GM13976 (cell line): ENCODE measurements at places on chromosomes 4 and X.
A peak's percentile ranks its signal among the peaks of the same experiment; 100 is the strongest.

DNA sequence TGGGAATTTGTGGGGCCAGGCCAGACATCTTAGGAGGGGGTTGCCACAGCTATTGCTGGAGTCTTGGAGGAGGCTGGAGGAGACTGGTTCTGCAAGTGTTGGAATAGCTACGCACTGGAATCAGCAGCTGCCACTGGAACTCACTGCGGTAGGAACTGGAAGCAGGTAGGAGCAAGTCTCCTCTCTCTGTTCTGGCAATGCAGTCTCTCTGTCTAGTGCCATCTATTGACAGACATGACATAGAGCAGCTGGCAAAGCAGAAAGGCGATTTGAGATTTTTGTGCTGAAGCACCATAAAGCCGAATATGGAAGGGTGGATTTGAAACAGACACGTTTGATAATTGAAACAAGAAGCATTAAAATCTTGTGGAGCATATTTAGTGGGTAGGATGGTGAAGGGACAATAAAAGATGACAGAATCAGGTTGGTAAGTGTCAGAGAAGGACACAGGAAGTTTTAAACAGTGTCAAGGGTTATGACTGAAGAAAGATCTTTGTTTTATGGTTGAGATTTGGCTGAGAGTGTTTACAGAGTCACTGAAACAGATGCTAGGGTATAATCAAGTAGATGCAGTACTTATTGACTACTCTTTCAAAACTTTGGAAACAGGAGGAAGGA, 23.5 kb upstream of the SYNPO2 start:
- DNase-seq = peak; percentile 47

DNA sequence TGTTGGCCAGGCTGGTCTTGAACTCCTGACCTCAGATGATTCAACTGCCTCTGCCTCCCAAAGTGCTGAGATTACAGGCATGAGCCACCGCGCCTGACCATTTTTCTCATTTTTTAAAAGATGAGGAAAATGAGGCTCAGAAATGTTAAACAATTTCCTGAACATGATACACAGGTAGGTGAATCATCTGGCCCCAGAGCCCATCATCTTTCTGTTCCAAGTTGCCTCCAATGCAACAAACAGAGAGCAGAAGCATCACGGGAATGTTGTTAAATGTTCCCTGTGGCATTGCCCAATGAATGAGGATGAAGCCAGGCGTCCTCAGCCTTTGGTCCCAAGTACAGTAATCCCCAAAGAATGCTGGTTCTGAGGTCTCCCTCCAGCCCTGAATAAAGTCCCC, 31.3 kb upstream of the ANXA5 start:
- no peak for DNase-seq

DNA sequence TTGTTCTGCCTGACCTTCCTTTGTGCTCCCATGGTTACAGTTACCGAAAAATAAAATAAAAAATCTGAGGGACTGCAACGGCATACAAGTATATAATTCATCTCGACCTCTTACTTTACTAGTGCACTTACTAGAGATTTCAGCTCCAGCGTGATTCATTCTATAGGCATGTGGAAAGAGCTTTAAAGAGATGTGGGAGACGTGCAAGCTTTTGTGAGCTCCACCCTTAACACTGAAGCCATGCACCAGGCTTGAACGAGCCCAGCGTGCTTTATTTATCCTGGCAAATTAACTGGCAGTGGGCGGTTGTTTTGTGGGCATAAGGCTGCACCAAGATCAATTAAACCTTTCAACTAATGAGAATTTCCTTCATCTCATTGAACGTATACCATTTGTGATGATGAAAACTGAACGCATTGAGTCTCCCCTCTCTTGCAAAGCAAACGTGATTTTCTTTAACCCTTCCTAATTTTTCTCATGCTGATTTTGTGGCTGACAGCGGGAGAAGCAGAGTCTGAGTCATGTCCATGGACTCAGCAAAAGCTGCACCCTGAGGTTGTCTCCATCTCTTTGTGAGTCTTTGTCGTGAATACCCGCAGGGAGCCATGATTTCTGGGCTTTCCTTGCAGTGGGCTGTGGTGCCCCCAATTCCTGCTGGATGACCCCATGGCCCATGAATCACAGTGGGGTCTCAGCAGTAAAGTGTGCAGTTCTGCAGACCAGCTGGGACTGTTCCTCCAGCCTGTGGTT, 60.1 kb downstream of the MXRA5 start:
- no peak for DNase-seq

GRCh38 chr4:83370640-83370906, 35.9 kb upstream of the HPSE start:
- no peak for DNase-seq

- DNase-seq = no peak
These were observed 940 bp upstream of the DCTD start for GRCh38 chr4:182918044-182918607.

DNA sequence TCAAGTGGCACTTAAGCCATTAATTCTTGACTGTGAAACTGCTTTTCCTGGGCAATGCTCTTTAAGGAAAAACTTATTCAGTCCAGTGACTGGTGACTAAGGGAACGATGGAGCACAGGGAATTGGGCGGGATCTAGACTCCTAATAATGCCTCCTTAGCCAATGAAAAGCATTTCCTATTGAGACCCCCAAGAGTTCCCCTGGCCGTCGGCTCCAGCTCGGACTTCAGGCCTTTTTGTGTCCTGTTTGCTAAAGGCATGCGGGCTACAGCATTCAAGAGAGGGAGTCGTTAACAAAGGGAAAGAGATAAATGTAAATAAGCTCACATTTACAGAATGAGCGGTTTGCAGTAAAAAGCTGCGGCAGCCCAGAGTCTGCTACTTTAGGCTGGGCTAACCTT, at the start of gene LPAR4:
LPAR4 (plus strand) TSS at position 232 of the 400 bp plus-strand sequence. CDS start 7,150 bp downstream, outside the sequence.
- DNase-seq = no peak

DNA sequence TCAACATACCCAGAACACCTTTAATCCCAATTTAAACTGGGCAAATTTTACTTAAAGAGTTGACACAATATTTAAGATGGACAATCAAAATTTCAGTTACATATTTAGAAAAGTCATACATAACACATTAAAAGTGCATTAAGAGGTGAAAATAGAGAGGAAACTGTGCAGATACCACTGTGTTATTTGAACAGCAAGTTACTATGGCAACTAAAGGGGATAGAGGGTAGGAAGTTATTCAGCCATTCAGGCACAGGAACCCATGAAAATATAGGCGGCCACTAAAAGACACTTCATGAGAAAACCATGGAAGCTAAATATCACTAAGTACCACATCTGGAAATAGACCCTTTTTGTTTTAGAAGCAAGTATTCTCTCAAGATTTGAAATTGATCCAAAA, 75.1 kb downstream of the PDGFC start:
- no peak for DNase-seq

DNA sequence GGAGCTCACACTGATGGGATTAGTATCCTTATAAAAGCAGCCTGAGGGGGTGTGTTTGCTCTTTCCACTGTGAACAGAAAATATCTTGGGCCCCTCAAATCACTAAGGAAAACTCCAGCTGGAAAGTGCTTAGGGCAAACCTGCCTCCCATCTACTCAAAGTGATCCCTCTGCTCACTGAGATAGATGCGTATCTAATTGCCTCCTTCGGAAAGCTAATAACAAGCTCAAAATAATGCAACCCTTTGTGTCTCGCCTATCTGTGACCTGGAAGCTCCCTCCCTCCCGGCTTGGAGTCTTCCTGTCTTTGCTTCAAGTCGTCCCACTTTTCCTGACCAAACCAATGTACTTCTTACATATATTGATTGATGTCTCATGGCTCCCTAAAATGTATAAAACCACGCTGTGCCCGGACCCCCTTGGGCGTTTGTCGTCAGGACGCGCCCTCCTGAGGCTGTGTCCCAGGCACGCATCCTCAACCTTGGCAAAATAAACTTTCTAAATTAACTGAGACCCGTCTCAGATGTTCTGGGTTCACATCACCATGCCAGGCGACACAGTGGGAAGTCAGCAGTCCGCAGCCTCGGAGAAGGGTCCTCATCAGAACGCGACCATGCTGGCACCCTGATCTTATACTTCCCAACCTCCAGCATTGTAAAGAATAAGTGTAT, 34.1 kb upstream of the SORCS2 start:
- no peak for DNase-seq

GRCh38 chr4:1462009-1462767, 55.9 kb upstream of the NKX1-1 start:
- DNase-seq = no peak

DNA sequence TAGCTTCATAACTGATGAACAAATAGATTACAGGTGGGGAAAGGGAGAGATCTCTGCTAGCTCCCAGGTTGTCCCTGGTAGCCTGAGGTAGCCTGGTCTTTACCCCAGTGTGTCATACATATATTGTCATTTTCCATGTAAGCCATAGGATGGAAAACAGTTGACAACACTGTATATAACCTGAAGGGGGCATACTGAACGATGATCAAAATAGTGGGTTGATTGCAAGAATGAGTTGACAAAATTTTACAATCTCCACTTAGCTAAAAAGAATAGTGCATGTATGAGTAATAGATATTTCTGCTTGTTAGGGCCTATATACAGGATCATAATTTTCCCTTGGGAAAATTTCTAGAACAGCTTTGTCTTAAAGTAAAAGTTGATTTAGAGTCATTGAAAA, 304.1 kb upstream of the HAND2 start:
- DNase-seq = no peak

DNA sequence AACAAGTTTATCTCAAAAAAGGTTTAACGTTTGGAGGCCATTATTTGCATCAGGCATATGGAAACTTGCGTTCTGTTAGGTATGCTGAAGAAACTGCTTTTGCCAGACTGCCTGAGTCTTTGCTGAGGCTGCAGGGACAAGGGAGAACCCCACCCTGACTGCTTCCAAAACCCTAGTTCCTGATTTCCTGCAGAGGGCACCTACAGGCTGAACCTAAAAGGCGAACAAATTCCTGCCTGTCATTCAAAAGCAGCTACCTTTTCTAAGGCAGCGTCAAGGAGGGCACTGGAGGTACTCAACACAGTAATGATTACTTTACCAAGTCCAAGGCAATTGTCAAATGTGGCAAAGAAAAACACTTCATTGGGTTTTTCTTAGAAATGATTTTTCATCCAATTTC, 578 bp upstream of the CORIN start:
- no peak for DNase-seq

DNA sequence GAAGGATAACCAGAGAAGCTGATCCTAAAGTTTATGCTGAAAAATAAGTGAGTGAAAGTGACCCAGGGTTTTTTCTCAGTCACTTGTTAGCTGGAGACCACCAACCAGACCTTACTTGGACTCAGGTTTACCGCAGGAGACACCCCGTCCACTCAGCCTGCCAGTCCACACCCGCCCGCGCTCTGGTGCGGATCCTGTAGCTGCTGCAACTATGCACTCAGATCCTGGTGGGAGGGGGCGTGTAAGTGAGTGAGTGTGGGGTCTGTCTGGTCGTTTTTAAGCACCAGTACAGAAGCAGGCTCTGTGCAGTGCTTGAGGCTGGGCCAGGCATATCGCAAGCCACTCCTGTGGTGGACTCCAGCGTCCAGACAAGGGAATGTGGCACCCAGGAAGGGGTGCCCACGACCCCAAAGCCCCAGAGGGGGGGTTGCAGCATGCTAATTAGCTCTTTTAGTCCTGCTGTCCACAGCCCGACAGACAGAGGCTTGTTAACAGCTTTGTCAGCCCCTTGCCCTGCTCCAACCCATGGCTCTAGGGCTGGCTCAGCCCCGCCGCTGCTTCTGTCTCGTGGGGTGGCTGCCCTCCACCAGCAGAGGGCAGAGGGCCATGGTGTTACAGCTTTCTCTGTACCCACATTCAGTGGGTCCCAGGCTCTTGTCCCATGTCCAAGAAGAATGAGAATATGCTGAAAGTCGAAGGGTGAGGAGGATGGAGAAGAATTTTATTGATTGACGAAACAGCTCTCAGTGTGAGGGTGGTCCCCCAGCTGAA, 40.4 kb upstream of the PPP1R2C start:
- DNase-seq = no peak

- DNase-seq = no peak
These were observed 226.9 kb downstream of the FSTL5 start for GRCh38 chr4:161936625-161937550.

DNA sequence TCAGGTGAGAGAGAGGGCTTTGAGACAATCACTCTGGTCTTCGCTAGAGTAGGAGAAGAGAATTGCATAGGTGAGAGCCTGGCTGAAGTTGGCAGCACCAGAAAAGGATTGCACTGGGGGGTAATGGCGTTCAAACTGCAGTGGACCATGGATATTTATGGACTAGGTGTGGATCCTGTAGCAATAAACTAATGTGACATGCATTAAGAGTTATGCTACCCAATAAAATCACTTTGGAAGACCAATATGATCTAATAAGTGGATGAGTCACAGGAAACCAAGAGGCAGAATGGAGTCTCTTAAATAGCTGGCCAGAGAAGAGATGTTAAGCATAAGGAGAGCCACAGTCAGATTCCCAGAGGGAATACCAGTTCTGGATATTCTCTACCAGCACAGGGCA, 259.8 kb downstream of the FBXO8 start:
- no peak for DNase-seq

DNA sequence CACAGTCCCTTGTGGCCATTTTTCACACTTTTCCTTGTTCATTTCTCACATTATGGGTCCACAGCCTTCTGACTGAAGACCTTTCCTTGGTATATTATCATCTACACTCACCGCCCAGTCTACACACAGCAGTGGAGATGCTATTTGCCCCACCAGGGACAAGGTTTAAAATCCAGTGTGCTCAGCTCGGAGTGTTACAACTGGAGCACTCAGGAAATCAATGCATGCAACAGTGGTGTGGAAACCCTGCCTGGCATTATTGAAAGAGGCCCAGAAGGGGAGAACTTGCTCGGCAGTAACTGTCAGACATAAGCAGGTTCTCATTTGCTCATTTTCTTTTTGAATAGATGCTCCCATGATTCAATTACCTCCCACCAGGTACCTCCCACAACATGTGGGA, 340.9 kb downstream of the DHRSX start:
- no peak for DNase-seq

- DNase-seq = no peak
These were observed 97.5 kb downstream of the FANCB start for GRCh38 chrX:14775416-14775815.

GRCh38 chr4:96739101-96739500, 899.2 kb downstream of the PDHA2 start:
- DNase-seq = no peak

- DNase-seq = no peak
These were observed 238.4 kb downstream of the SNCA start for GRCh38 chr4:89598602-89599001.

DNA sequence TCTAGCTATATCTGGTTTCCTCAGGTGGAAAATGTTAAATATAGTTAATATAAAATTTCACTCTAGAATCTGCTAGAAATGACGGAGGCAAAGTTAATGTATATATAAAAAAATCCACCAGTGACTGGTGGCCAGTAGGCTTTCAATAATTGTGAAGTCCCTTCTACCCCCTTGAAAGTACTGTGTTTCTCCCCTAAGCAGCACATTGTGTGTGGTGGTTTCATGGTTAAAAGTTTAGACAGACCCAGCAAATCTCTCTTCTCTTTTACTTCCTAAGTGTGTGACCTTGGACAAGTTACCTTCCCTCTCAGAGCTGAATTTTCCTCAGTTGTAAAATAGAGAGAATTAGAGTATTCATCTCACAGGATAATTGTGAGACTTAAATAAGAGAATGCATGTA, 600 bp upstream of the HEPH start:
- DNase-seq = no peak

DNA sequence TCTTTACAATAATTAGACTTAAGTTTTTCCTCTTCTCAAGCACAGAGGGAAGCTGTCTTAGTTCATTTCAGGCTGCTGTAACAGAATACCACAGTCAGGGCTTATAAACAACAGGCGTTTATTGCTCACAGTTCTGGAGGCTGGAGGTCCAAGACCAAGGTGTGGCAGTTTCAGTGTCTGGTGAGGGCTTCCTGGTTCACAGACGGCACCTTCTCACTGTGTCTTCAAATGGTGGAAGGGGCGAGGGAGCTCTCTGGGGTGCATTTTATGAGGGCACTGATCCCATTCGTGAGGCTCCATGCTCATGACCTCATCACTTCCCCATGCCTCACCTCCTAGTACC, 115.7 kb upstream of the MXRA5 start:
- DNase-seq = no peak
